ENCODE measurements at places on chromosomes 4 and X.

GRCh38 chrX:115579327-115579726, 18.4 kb downstream of the PLS3 start:
- H3K27ac ChIP-seq, result peak overlapping the region; percentile 78
- peaks cover 6% of the 10 kb centered on the region for H3K36me3 ChIP-seq
- H3K4me1 ChIP-seq, result peaks cover 40% of the 10 kb centered on the region
- H3K27me3 ChIP-seq, result no peaks in the 10 kb centered on the region
- no peak for DNase-seq
- no peak overlapping the region for H3K4me3 ChIP-seq

DNA sequence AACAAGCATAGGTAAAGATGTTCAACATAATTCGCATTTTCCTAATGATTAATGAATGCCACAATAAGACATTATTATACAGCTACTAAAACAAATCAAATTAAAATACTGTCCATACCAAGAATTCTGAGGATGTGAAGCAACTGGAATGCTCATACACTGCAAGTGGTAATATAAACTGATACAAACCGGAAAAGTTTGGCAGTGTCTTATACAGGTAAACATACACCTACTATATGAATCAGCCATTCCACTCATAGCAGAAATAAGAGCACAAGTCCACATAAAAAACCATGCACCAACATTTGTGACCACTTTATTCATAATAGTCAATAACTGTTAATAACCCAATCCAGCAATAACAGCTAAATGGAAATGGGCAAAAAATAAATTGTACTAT, 79.3 kb downstream of the FBXW7 start:
- no peaks in the 10 kb centered on the region for H3K27me3 ChIP-seq
- H3K36me3 ChIP-seq, result no peaks in the 10 kb centered on the region
- no peak overlapping the region for H3K4me3 ChIP-seq
- H3K4me1 ChIP-seq, result peaks cover 3% of the 10 kb centered on the region

- peak overlapping the region; percentile 70 for H3K4me3 ChIP-seq
- peak overlapping the region; percentile 69 for H3K27ac ChIP-seq
- peaks cover 30% of the 10 kb centered on the region for H3K4me1 ChIP-seq
- DNase-seq, result peak; percentile 58
These were observed 501 bp downstream of the ZNF518B start for GRCh38 chr4:10456595-10457254.

GRCh38 chr4:52946855-52947254, 84.7 kb downstream of the RASL11B start:
- H3K4me3 ChIP-seq, result peak overlapping the region; percentile 1
- DNase-seq, result peak; percentile 36
- H3K4me1 ChIP-seq, result peaks cover 49% of the 10 kb centered on the region

- no peaks in the 10 kb centered on the region for H3K36me3 ChIP-seq
- H3K27me3 ChIP-seq, result no peaks in the 10 kb centered on the region
These were observed 75.4 kb downstream of the ENOX2 start for GRCh38 chrX:130827648-130828047.

DNA sequence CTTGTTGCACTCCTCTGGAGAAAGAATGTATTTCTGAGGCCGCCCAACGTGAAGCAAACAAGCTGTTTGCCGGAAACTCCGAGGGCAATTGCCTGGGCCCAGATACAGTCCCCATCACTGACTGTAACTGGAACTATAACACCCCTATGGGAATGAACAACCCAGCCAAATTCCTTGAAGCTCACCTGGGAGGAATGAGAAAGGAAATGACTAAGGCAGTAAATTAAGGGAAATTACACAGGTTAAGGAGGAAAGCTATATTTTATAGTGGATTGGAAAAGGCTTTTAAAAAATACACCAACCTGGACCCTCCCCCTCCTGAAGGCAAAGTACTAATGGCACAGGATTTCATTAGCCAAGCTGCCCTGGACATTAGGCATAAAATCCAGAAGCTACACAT, 11.7 kb upstream of the HERC5 start:
- DNase-seq, result no peak
- H3K4me3 ChIP-seq, result no peak overlapping the region
- H3K36me3 ChIP-seq, result peaks cover 27% of the 10 kb centered on the region
- H3K27ac ChIP-seq, result no peak overlapping the region

GRCh38 chr4:127229855-127230608, 402.7 kb upstream of the INTU start:
- no peak overlapping the region for H3K4me3 ChIP-seq
- H3K27ac ChIP-seq, result no peak overlapping the region
- H3K27me3 ChIP-seq, result no peaks in the 10 kb centered on the region
- no peaks in the 10 kb centered on the region for H3K36me3 ChIP-seq

- H3K27ac ChIP-seq, result no peak overlapping the region
- H3K27me3 ChIP-seq, result no peaks in the 10 kb centered on the region
- no peaks in the 10 kb centered on the region for H3K4me1 ChIP-seq
These were observed 19.6 kb downstream of the SRPX2 start for GRCh38 chrX:100663642-100664041.

DNA sequence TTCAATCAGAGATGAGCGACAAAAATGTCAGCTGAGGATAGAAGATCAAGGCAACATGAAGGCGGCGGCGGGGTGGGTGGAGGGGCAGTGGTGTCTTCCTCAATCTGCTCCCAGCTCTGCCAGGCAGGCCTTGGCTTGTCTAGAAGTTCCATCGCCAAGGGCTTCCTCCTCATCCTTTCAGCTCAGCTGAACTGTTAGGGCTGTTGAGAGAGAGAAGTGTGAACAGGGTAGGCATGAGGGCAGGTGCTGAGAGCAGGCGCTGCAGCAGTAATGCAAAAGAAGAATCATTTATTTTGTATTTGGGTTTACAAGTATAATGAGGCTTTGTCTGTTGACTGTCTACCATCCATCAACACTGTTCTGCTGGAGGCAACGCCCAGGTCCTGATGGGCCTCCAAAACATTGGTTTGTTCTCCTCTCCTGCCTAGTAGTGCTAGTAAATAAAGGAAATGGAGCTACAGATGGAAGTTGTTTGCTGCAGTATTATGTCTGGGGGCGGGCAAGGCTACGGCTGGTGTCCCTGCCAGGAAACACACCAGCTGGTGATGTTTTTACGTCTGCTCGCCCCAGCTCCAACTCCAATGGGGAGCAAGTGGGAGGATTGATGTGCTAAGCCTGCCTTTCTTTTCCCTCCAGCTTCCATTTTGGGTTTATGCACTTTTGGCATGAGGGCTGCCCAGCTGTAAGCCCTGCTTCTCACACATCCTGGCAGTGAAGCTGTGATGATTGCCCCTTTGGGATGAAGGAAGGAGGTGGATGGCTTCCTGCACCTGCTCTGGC, 139.4 kb upstream of the BOD1L1 start:
- H3K36me3 ChIP-seq, result no peaks in the 10 kb centered on the region
- H3K4me1 ChIP-seq, result no peaks in the 10 kb centered on the region
- no peaks in the 10 kb centered on the region for H3K27me3 ChIP-seq
- DNase-seq, result no peak
- H3K27ac ChIP-seq, result no peak overlapping the region

- no peak overlapping the region for H3K4me3 ChIP-seq
- no peaks in the 10 kb centered on the region for H3K4me1 ChIP-seq
- no peak overlapping the region for H3K27ac ChIP-seq
- H3K36me3 ChIP-seq, result no peaks in the 10 kb centered on the region
- DNase-seq, result no peak
These were observed 54.7 kb upstream of the PRDM8 start for GRCh38 chr4:80142394-80143306.

DNA sequence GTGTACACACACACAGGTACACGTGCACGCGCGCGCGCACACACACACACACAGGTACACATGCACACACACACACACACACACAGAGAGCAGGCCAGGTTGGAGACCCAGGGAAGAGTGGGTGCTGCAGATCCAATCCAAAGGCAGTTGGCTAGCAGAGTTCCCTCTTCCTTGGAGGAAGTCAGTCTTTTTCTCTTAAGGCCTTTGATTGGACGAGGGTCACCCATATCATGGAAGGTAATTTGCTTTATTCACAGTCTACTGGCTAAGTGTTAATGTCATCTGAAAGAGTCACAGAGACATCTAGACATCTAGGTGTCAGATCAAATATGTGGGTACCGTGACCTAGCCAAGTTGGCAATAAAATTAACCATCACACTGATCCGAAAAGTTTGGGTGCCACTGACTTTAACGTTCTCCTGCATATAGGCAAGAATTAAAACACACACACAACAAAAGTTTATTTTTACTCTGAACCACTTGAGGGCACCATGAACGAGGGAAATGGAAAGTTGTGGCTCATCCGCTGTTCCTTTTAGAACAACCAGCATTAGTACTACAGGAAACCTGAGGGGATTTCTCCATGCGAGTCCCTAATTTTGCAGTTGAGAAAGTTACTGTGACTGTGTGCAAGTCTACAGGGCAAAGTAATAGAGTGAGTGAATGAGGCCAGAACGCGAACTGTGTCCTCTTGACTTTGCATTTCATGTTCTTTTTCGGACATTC, 66.0 kb upstream of the STOX2 start:
- no peaks in the 10 kb centered on the region for H3K36me3 ChIP-seq
- H3K4me1 ChIP-seq, result peaks cover 40% of the 10 kb centered on the region
